Fibroblast of skin of scalp (primary cell): ENCODE measurements at places on chromosomes 11 and 22.

GRCh38 chr11:130146796-130147195 is 12.8 kb upstream of the ST14 start:
- DNase-seq: no peak

DNA sequence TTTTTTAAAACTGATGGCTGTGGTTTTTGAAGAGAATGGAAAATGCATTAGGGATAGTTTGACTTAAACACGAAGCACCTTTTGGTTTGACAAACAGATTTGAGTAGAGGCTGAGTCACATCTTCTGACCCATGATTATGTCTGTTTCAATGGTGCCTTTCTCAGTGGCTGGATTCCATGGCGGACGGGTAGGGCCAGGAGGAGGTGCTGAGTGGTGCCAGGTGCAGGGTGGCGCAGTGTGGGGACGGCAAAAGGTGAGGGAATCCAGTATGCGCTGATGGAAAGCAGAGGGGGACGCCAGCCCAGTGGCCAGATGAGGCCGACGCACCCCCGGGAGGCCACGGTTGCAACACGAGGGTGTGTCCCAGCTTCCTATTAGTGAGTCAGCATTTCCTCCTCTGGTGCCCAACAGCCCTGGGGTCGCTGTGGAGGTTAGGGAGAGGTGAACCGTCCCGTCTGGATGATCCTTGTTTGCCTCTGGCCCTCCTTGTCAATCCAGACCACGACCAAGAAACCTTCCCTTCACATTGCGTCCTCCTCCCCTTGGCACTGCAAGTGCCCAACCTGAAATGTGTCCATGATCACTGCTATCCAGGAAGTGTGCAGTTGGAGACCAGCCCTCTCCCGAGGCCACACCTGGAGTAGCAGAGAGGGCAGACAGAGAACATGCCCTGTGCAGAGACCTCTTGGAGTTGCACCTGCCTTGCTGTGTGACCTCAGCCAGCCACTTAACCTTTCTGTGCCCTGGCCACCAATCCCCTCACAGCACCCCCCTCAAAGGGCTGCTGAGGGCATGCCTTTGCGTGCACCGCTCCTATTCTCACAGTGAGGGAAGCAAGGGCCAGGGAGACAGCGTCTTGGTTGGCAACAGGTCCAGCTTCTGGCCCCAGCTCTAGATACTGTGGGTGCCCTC is 32.5 kb upstream of the ATXN10 start:
- DNase-seq: peak; percentile 33

- DNase-seq: no peak
Observed at GRCh38 chr11:61697078-61697502, 16.9 kb downstream of the DAGLA start.

DNA sequence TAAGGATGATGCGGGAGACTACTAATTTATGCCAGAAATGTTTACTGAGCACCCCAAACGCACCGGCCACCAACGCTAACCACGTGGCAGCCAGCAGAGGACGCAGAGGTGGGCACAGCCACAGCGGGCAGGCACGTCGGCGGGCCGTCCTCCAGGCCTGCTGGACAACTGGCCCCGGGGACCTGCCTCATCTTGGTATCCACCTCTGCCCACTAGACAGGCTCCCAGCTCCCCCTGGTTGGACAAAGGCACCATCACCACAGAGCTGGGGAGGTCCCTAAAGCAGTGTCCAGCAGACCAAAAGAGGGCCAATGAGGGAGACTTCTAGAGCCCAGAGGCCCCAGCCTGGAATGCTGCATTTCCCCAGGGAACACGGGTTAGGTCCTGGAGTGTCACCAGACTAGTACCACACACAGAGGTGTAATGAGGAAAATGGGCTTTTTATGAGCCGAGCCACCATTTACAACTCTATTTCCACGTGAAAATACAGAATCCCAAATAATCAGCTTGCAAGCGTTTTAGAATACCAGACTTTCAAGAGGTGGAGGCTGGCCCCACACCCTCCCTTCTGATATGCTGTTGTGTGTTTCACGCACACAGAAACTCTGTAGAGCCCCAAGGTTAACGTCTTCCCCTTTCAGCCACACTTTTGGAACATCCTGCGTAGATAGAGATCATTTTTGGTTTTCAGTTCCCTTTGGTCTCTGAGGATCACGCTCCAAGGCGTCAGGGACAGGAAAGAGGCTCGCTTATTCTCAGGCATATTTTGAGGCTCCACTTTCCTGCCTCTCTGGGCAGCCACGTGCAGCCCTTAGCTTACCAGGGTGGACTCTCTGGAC is 23.7 kb upstream of the BID start:
- no peak for DNase-seq

DNA sequence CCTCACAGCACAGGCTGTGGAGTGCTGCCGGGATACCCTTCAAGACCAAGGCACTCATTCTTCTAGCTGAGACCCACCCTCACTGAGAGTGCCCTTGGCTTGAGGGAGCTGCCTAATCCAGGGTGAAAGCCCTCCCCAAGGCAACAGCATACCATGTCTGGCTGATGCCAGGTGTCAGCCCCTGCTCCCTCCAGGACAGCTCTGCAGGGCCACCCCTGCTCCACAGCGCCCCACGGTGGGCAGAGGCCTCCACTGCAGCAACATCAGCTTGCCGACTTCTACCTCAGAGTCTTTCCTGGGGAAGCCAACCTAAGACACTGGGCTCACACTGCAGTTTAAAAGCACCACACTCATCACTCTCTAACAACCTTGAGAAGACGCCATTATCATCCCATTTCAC is 29.0 kb downstream of the TTLL1 start:
- DNase-seq: peak; percentile 8

DNA sequence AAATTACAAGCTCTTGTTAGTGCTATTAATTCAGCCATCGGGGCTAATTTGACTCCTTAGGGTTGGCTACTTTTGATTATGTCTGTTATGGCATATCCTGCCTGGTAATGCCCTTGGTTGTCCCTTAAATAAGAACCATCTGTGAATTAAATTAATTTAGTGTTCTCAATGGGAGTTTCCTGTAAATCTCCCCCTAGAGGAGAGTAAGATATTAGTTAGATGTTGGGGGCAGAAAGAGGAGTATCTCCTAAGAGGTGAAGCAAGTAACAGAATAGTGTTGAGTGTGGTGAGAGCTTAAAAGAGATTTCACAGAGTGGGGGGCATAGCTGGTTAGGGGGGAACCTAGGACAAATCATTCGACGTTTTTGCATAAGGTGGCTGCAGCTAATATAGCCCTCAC is 1126.9 kb downstream of the JRKL start:
- DNase-seq: no peak

GRCh38 chr22:32527756-32528155 is 53.1 kb downstream of the FBXO7 start:
- no peak for DNase-seq

GRCh38 chr11:80163011-80163410 is 722.2 kb upstream of the TENM4 start:
- peak; percentile 66 for DNase-seq

DNA sequence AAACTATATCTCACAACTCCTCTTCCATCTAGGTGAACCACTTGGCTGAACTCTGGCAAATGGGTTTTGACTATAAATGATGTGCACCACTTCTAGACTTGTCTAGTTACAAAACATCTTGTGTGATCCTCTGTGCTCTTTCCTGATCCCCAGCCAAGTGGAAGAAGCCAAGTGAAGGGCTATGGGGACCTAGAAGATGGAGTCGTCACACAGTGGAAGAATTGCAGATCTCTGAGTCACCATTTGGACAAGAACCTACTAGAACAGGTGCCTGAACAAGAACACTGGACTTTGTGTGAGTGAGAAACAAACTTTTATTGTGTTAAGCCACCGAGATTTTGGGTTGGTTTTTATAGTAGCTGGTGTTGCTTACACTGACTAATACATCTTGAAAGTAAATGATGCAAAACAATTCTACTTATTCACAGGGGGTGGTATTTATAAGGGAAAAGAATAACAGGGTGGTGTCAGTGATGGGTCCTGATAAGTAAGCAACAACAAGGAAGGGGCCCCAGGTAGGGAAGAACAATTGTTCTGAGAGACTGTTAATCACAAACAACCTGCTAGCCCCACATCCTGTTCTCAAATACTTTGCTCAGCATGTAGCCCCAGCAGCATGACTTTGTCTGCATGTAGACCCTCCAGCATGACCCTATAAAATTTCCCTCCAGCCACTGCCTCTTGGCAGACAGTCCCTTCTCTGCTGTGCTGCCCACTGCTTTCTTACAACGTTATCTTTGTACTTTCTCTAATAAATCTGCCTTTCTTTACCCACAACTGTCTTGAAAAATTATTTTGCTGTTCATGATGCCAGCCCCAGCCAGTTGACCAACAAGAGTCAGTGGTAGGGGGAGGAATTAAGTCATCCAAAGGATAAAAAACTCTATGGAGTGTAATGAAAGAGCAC is 280.7 kb upstream of the PLET1 start:
- DNase-seq: no peak

- DNase-seq: no peak
Observed at GRCh38 chr22:24112188-24112587, 69.1 kb upstream of the SUSD2 start.

DNA sequence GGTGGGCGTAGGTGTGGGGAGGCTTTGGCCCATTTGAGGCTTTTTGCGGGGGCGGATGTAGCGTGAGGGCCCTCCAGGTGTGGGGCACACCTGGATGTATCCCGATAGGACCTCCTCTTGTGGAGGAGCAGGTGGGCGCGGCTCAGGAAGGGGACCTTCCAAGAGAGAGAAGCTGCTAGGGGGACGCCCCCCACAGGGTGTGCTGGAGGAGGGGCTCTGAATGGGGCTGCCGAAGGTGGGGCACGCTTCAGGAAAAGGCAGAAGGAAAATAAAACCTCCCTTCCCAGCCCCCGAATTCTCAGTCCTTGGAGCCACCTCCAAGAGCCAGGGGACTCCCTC is 621 bp downstream of the SGSM1 start:
- DNase-seq: no peak

GRCh38 chr11:14949437-14950147 is 22.6 kb downstream of the CALCA start:
- DNase-seq: no peak

DNA sequence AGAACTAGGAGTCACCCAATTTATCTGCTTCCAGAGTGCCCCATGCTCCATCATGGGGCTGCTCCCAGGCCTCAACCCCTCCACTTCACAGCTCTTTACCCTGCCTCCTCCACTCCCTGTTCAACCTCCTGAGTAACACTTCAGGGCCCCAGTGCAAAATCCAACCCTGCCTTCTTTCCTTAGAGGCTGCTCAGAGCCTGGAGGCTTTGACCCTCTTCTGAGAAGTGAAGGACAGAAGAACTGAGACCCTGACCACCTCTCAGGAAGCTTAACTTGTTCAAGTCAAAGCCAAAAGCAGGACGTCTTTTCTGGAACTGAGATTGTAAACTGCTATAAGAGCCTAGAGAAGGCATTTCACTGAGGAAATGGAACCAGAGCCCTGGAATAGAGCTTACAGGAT is 15.5 kb downstream of the EIF3F start:
- no peak for DNase-seq

GRCh38 chr11:70176940-70177689 is 26.0 kb upstream of the FADD start:
- no peak for DNase-seq

- DNase-seq: no peak
Observed at GRCh38 chr11:78109081-78110015, 29.7 kb upstream of the NDUFC2 start.

DNA sequence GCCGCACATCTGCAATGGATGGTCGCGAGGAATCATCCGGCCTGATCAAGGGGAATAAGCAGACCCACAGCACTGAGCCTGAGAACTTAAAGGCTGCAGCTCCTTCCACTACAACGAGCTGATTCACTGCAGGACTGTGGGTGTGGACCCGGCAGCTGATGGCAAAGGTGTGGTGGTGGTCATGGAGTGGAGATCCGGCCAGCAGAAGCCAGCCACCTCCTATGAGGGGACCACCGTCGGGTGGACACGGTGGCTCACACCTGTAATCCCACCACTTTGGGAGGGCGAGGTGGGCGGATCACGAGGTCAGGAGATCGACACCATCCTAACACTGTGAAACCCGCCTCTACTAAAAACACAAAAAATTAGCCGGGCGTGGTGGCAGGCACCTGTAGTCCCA is 66.4 kb downstream of the DGCR2 start:
- no peak for DNase-seq

DNA sequence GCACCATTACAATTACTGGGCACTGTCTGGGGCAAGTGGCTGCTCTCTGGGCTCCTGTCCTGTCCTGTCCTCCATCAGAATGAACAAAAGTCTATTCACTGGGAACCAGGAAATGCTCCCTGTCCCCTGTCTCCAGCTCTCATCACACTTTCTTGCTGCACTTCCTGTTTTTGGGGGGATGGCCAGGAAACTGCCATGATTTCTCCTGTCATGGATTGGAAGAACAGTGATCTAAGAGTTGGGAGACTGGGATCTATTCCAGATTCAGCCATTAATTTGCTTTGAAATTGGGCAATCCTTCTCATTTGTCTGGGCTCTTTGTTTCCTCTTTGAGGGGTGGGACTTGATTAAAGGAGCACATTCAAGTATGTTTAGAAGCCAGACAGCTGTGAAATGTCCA is 61.4 kb upstream of the KIRREL3 start:
- DNase-seq: no peak

- DNase-seq: no peak
Observed at GRCh38 chr11:16999116-16999515, 15.1 kb downstream of the PLEKHA7 start.

DNA sequence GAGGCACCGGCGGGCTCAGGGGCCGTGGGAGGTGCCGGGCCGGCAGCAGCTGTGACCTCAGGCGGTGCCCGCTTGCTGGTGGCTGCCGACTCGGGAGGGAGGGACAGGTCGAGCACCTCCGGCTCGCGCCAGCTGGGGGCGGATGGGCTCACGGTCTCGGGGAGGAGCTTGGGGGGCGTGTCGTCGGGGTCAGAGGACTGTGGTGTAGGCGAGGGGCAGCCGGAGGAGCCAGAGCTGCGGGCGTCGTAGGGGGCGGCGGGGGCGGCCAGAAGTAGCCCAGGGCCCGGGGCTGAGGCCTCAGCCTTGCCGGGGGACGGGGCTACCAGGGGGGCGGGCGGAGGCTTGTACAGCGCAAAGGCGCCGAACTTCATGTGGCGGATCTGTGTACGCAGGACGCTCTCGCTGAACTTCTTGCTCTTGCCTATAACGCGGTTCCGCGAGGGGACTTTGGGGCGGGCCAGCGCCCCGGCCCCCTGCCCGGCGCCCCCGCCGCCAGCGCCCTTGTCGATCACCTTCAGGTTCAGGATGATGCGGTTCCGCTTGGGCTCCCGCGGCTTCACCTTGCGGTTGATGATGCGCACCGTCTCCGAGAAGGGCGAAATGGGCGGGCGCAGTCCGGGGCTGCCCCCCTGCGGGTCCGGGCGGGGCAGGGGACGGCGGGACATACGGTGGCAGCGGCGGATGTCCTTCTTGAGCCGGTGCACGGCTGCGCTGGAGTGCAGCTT is 5.5 kb downstream of the CBX6 start:
- DNase-seq: no peak

GRCh38 chr11:117876341-117877119 is at the start of gene FXYD6:
FXYD6 (minus strand) TSS chr11:117876658; CDS start chr11:117842776, 33,882 bp downstream.
- peak; percentile 29 for DNase-seq

DNA sequence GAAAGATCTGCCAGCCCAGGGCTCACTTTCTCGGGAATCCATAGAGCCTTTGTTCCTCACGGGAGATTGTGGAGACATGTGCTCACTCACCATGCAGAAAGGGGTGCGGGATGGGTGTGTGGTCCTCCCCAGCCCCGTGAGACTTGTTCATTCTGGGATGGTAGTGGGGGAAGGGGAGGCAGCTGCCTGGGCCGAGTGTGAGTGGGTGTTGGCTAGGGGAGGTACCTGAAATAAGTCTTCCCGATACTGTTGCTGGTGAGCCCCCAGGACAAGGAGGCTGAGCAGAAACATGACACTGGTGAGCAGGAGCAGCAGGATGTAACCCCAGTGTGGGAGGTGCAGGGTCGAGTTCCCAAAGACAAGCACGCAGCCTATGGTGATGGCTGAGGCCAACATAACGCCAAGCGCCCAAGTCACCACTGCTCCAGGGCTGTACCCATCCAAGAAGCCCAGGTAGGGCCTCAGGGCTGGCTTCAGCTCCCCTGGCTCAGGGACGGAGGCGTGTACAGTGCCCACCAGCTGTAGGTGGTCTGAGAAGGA is 2.8 kb downstream of the SLC7A4 start:
- DNase-seq: no peak
